ENCODE measurements at places on chromosomes 11 and 22.

GRCh38 chr22:31857247-31857646, 87.1 kb upstream of the YWHAH start:
- no peak for DNase-seq

DNA sequence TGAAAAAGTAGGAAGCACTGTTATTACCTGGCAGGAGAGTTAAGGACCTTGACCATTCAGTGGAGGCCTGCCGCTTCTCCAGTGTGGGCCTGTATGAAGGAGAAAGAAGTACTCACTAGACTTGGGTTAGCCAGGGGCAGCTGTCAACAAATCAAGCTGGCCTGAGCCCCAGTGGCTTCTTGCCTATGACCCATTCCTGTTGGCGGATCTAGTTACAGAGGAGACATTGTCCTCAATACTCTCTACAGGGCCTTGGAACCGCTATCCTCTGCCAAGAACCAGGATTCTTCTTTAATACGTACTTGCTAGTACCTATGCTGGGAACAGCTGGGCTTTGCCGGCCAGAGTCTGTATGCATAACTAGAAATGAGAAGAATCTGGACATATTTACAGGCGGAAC, 68.1 kb downstream of the ALX4 start:
- peak; percentile 72 for DNase-seq

- no peak for DNase-seq
These were observed 10.7 kb downstream of the DTX4 start for GRCh38 chr11:59182457-59183151.

GRCh38 chr22:37148742-37149665, 712 bp downstream of the IL2RB start:
- no peak for DNase-seq

- DNase-seq = no peak
These were observed 40.8 kb upstream of the TLCD5 start for GRCh38 chr11:120284272-120284671.

DNA sequence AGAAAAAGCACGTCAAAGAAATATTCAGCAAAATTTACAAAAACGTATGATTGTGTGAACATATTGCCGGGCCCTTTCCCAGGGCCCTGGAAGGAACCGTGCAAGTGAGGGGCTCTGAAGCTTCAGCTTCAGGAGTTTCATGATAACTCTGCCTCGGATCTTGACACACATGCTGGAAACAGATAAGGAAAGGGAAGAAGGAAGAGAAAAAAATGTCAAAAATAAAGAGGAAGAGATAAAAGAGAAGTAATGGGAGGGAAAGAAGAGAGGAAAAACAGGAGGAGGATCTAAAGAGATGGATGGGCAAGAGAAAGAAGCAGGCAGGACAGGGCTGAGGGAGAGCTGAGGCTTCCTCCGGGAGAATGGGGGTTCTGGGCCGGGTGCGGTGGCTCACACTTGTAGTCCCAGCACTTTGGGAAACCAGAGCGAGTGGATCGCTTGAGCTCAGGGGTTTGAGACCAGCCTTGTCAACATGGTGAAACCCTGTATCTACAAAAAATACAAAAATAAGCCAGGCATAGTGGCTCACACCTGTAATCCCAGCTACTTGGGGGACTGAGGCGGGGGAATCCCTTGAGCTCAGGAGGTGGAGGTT, 2.7 kb upstream of the TMPRSS4 start:
- no peak for DNase-seq

GRCh38 chr22:49999063-49999945, 13.3 kb downstream of the IL17REL start:
- no peak for DNase-seq

DNA sequence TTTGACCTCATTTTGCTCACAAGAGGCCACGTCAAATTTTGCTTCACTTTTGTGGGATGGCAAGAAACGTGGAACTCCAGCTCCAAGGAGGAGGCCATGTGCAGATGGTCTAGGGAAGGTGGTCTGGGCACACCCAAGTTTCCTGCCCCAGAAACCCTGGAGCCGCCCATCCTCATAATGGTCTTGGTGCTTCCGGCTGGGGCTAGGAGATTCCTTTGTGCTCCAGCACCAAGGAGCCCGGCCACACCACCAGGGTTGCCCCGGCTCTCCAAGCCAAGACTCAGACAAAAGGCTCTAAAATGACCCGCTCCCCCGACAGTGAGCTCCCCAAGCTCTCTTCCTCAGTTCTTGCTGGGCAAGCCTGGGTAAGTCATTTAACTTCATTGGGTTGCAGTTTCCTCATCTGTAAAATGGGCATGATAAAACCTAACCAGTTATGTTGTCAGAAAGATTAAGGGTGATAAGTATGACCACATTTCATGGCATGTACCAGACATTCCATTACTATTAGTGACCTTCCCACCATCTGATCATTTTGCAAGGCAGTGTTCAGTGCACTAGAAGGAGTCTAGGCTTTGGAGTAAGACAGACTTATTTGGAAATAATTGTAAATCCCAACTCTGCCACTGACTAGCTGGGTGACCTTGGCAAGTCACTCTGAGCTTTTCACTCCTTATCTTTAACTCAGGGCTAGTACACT, 23.3 kb downstream of the DKK3 start:
- DNase-seq = no peak

DNA sequence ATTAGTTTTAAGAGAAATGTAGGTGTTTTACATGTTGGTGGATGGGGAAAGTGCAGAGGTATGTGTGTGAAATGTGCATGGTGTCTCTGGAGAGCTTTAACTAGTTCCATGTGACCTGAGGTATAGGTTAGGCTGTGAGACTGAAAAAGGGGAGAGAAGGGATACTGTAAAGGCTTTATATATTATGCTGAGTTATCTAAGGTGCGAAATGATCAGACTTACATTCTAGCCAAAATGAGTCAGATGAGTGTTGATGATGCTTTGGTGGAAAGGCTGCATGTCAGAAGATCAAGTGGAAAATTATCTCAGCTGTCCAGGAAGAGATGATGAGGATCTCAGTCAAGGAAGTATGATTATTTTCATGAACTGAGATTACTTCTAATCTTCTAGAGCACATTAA, 15.8 kb downstream of the ACAT1 start:
- no peak for DNase-seq

DNA sequence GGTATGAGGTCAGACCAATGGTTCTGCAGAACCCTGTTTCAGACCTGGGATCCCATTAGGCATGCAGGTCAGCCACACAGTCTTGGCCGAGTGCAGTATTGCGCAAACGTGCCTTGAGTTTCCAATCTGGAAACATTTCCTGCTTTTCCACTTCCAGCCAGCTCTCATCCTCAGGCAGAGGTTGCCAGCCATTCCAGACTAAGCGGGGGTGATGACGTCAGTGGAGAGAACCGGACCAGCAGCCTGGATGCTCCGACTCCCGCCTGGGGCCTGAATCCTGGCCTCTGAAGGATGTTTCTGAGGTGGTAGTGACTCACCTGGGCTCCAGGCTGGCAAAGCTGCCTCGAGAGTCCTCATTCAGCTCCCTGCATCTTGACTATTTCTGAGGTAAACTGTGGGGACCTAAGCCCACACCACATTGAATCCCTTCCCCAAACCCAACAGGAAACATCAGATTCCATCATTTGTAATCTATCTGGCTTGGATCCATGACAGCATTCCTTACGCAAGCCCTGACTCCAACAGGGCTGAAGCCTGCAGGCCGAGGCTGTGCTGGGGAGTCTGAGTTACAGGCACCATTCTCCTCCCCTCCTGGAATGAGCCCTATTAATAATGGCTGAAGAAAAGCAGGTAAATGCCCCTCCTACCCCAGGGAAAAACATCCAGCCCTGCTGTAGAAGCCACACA, 83.0 kb downstream of the ABTB2 start:
- DNase-seq = peak; percentile 90

GRCh38 chr11:26229257-26229656, 102.7 kb upstream of the ANO3 start:
- DNase-seq = no peak
